NCI-H446 (cell line): ENCODE measurements at places on chromosomes 2 and 18.

- no peak for DNase-seq
These were observed 200.9 kb upstream of the EPAS1 start for GRCh38 chr2:46096260-46096659.

DNA sequence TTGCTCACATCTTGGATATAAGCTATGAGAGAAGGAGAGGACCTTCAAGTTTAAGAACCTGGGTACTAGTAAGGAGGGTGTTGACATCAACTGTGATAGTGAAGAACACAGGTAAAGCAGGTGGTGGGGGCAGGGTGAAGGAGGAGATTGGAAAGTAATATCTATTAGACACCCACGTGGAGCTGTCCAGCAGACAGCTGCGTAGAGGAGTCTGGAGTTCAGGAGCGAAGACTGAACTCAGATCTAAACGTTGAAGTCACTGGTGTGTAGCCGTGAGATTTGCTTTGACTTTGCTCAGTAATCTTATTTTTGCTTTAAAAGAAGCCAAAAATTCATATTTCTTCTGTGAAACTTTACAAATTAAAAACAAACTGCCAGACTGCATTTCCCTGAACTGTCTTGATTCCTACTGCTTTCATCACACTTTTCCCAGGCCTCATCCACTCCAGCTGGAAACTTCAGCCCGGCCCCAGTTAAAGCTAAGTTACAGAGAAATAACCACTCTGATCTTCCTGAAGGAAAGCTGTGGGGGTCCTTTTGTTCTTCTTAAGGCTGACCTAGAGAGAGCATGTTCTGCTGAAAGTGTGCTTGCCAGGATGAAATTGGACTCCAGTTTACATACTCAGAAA is 533.3 kb downstream of the CNTNAP5 start:
- no peak for DNase-seq

DNA sequence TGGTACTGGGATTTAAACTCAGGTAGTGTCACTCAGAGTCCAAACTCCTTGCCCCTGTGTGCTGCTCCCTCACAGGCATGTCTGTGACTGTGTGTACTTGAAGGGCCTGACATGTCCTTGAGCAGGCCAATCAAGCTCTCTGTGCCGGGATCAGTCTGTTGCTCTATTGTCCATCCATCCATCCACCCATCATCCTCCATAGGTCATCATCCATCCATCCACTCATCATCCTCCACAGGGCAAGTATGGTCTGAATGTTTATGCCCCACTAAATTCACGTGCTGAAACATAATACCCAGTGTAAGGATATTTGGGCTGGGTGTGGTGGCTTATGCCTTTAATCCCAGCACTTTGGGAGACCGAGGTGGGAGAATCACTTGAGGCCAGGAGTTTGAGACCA is 24.5 kb upstream of the NEB start:
- DNase-seq, result no peak

GRCh38 chr2:26048791-26049190 is 14.9 kb downstream of the RAB10 start:
- DNase-seq, result no peak

- DNase-seq, result no peak
These were observed 137.9 kb downstream of the NFATC1 start for GRCh38 chr18:79533591-79533990.

DNA sequence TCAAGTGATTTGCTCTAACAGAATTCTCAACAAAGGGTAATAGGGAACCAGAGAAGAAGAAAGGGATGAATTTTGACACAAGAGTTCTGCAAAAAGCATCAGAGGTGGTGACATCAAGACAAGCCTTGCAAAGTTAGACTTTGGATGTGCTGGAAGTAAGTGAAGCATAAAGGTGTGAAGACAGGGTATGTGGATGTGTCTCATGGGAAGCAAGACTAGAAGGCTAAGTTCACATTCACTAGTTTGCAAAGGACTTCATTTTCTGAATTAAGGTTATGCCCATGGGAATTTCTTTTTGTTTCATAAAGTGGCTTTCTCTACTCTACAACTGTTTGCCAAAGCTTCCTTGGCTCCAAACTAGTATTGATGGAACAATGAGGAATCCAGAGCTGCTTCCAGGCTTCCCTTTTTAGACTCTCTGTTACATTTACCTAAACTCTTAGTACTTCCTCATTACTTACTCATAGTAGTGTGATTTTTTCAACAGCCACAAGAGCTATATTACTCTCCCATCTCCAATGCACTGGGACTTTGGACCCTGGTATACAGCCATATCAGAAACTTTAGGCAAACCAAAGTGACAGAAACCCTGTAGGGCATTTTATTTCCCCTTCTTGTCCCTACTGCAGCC is 21.1 kb upstream of the IHH start:
- DNase-seq, result no peak

GRCh38 chr2:227177592-227178336 is 13.3 kb downstream of the COL4A3 start:
- DNase-seq, result no peak

DNA sequence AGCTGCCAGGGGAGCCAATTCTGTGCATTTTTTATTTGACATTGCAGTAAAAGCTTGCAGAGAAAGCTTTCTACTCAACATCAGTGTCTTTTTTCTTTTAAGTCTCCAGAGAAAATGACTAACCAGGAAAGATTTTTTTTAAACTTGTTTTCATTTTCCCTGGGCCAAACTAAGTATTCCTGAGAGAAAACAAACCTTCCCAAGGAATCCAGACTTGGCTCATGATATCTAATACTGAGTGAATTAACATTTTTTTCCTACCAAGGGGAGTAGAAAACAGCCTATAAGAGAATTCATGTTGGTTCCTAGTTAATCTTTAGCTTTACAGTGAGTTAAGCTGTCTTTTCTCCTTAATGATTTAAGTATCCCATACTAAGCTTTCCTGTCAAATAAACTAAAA is 46.7 kb downstream of the DAPL1 start:
- DNase-seq, result peak; percentile 35

- DNase-seq, result no peak
These were observed 193.0 kb upstream of the RGPD4 start for GRCh38 chr2:107633580-107634147.

DNA sequence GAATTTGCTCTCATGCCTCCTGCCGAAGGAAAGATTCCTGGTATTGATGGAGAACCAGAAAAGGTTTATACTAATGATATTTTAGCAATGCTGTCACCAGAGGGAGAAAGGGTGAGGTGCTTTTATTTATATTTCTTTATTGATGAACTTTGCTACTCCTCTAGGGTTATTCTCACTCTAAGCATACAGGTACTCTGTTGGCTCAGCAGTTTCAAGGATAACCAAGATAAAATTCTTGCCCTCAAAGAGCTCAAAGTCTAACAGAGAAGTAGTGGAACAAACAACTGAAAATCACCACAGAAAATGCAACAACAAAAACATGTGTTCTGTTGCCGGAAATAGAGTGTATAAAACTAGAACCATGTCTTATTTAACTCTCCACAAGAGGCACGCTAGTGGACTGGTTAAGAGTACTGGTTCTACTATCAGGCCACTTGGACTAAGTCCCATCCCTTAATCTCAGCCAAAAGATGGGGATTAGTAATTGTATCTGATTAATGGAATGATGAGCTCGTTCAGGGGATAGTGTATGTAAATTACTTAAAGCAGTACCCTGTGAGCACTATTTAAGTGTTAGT is 103.6 kb downstream of the DNAH6 start:
- DNase-seq, result no peak

- no peak for DNase-seq
These were observed 33.2 kb upstream of the GRHL1 start for GRCh38 chr2:9918275-9918674.

DNA sequence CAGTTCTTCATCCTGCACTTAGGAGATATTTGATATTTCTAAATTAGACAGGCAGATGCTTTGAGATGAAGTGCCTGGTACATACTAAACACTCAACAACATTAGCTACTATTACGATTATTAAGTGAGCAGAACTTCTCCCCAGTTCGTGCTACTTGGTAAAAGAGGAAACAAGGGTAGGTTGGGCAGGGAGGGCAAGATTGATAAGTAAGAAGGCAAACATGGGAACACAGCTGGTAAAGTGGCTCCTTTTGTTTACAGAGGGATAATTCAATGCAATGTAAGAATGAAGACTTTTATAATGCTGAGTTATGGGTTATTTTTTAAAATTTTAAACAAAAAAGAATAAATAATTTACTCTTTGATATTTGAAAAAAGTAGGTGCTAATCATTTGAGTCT is 15.9 kb upstream of the WIPF1 start:
- no peak for DNase-seq

GRCh38 chr2:169572189-169572588 is 1.5 kb downstream of the FASTKD1 start:
- no peak for DNase-seq

DNA sequence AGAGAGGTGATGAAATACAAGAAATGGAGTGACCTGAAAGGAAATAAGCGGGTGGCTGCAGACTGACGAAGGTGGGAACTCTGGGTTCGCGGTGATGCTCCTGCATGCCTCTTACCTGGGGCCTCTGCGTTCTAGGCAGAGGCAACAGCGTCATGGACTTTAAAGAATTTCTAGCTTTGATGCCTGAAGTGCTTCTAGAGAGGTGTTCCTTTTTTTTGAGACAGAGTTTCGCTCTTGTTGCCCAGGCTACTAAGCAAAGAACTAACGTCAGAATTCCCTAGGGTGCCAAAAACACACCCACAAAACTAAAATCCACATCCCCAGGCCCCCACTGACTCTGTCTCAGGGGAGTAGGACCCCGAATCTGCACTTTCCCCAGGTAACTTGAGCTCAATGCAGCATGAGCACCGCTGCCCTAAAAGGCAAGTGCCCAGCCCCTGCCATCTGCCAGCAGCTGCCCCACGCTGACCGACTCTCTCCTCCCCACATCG is 110.5 kb upstream of the ID2 start:
- DNase-seq, result no peak

DNA sequence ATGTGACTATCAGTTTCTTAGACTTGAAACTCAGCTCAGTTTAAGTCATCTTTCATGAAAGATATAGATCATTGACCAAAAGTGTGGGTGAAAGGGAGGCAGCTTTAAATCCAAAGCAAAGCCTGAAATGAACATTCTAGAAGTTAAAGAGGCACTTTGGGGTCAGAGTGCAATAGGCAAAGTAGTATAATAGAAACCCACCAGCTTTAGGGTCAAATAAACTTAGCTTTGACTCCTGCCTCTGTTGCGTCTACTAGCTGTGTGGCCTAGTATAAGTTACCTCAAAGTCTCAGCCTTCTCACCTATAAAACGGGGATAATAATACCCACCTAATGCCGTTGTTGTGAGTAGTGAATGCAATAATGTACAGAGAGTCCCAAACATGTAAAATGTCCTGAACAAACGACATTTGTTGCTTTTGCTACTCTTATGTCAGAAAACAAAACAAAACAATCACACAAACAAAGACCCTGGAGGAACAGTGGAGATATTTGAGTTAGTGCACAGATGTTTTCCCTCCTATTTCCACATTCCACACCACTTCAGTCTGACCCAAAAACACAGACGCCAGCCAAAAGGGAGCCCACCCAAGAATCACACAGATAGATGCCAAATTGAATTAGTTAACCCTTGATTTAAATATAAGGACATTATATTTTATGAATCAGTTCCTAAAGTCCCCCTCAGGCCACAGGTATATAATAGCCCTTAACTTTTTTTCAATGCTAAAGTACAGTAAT is 657.0 kb downstream of the ARHGAP15 start:
- DNase-seq, result peak; percentile 11

GRCh38 chr2:86821306-86821705 is 30.6 kb upstream of the CD8A start:
- DNase-seq, result no peak

DNA sequence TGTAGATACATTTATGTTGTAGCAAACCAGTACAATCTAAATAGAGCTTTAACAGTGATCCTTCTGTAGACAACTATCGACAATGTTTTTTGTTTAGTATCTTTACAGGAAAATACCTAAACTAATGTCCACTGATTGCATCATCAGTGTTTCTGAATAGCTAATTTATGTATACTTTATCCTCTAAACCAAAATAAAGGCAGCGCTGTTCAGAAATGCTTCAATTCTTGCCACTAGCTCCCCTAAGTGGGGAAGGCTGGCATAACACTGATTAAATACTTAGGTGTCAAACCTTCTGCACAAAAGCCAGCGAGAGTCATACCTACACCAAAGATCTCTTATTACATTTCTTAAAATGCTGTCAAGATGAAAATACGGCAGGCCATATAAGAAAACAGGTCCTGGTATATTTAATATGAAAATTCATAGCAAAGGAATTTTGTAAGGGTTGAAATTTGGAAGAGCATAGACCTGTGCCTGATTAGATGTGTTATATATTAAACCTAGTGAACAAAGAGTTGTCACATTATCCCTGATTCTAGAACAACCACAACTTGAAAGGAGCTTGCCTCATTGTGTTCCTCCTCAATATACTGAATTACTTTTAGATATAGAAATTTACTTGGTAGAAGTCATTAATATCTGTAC is 1693.4 kb upstream of the SLC39A10 start:
- no peak for DNase-seq

DNA sequence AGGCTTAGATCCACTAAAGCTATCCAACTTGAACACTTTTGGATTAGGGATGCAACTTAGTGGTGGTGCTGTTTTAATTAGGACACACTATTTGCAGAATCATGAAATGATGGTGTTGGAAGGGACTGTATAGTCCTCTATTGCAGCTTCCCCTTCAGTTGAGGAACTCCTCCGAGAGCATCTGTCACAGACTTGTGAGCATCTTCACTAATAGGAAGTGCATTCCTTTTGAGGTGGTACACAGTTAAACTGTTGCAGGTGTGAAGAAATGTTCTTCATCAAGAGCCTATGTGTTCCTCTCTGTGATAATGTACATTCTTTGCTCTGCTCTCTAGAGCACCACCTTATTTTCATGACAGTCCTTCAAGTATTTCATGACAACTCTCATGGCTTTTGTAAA is 197.4 kb downstream of the CAMKMT start:
- no peak for DNase-seq

- no peak for DNase-seq
These were observed 36.5 kb upstream of the STAT4 start for GRCh38 chr2:191187105-191187829.

GRCh38 chr2:69770193-69770702 is 28.3 kb downstream of the ANXA4 start:
- DNase-seq, result no peak

- no peak for DNase-seq
These were observed 6.9 kb downstream of the BOK start for GRCh38 chr2:241565411-241565810.

- DNase-seq, result no peak
These were observed 19.6 kb upstream of the EPAS1 start for GRCh38 chr2:46277431-46278190.

- DNase-seq, result no peak
These were observed 71.5 kb downstream of the EDAR start for GRCh38 chr2:108917526-108917925.

- DNase-seq, result no peak
These were observed 235.0 kb downstream of the GULP1 start for GRCh38 chr2:188526701-188527100.

DNA sequence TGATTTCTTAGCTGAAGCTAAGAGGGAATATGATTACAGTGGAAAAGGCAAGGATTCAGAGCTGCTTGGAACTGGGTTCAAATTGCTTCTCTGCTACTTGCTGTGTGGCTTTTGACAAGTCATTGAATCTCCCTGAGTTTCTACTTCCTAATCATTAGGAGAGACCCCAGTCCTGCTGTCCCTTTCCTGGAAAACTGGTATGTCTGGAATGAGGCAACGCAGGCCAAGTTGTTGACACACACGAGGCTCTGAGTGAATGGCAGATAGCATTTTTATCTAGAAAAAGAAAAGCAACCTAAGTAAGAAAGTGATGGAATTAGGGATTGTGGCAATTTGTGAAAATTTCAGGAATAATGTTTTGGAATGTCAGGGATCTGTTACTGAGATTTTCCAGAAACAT is 123.6 kb downstream of the LPIN1 start:
- DNase-seq, result no peak
